ENCODE measurements at places on chromosomes 4 and X. TPM values are rescaled to one million over a fixed set of nuclear protein-coding genes. Genes with fewer than 3 reads are reported as not detected.

GRCh38 chr4:21596521-21596920 lies 352.1 kb downstream of the KCNIP4 start:
- no peak for DNase-seq

- no peak for DNase-seq
Measured at GRCh38 chrX:109797311-109797975, 64.4 kb upstream of the ACSL4 start.

GRCh38 chrX:44317181-44317580 lies 26.3 kb downstream of the EFHC2 start:
- no peak for DNase-seq

- no peak for DNase-seq
Measured at GRCh38 chr4:102514298-102514964, 13.3 kb downstream of the NFKB1 start.

GRCh38 chrX:135411893-135412292 lies 9.9 kb upstream of the SMIM10L2A start:
- no peak for DNase-seq

- DNase-seq: no peak
Measured at GRCh38 chr4:80322716-80323115, 12.8 kb upstream of the CFAP299 start.

DNA sequence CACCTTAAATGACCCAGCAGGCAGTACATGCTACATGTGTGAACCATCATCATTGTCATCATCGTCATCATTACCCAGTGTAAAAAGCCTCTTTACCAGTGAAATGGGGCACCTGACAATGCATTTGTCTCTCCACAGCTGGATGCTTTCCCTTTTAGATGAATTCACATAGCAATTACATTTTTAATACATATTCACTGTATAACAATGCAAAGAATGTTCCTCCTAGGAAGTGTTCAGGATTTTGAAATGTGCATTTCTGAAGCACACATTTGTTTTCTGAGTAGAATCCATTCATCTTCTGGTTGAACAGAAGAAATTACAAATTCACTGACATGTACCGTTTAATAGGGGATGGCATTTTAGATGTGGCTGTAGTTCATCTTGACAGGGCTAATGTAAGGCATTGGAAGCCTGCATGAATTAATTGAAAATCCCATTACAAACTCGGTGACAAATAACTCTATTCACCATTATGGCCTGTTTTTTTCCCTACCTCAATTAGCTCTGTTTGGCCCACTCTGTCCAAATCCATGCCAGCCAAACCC lies 111.1 kb downstream of the SH3RF1 start:
- no peak for DNase-seq

Gene RXFP1
- total RNA-seq: not detected

Gene ADAM29
- total RNA-seq: not detected

Gene PRR32
- total RNA-seq: 0.89 TPM

Gene MAGEE2
- total RNA-seq: not detected

Gene MAPK10
- total RNA-seq: 3.0 TPM

Gene PAGE4
- not detected for total RNA-seq

Gene STOX2
- total RNA-seq: 9.4 TPM

Gene PCDH19
- total RNA-seq: 0.54 TPM

Gene SPANXA1
- not detected for total RNA-seq
